ENCODE measurements at places on chromosomes 1 and 21.

GRCh38 chr21:35509001-35509704 lies 460.1 kb upstream of the RUNX1 start:
- no peak for DNase-seq

GRCh38 chr21:42448686-42449085 lies 45.0 kb downstream of the UBASH3A start:
- no peak for DNase-seq

DNA sequence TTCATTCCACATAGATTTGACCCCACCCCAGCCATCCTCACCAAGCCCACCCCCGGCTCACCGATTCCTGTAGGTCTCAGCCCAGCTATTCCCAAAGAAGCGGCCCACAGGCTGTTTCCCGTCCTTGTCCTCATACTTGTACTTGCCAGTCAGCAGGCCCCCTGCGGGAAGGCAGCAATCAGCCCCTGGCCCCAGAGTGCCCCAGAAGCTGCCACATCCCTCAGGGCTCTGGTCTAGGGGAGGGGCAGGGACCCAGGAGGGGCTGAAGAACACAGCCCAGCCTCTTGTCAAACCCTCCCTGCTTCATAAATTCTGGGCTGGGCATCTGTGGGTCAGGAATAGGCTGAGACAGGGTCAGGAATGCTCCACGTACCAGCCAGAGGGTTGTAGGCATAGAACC lies 5.0 kb downstream of the AKR7A2 start:
- DNase-seq, result no peak

DNA sequence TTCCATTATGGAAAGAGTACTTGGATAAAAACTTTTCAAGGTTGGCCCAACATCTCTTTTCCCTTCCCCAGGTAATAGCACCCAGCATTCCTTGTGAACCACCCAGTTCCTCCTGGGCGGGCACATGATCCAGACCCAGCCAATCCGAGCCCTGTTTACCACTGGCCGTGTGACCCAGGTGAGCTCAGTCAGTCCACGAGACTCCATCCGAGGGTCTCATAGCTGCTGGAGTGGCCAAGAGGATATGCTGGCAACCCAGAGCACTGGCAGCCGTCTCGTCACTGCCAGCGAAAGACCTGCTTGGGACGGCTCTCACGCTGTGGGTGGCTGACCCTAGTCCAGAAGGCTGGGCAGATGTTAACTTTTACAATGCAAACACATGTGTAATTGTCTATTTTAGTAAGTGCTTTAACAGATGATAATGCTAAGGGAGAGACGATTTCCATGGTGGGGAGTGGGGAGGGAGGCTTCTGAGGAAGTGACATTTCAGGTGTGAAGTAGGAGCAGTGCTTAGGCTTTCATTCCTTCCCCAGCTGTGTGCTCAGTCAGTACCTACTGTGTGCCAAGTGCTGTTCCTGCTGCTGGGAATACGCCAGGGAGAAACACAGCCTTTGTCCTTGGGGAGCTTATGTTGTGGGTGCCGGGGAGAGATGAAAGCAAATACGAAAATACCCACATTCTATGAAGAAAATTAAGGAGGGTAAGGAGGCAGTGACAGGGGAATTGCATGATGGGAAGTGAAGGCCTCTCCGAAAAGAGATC lies 24.5 kb downstream of the PARK7 start:
- DNase-seq, result no peak

DNA sequence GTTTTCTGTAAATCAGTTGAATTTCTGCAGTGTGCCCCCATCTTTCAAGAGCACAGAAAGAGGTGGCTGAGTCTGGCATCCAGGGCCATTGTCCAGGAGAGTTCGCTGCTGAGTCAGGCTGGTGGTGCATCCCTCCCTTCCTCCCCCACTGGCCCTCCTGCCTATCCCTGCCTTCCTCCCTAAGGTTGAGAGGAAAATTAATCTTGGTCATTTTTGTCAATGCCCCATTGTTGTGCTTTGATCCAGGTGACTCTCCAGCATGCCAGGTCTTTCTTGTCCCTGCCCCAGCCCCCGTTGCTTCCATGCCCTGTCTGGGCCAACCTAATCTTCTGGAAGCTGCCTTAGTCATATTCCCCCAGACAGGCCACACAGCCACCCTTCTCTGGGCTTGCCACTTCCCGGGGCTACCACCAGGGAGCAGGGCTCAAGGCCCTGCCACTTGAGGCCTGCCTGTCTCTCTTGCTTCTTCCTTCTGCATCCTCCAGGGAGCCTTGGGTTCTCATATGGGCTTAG lies 26.6 kb downstream of the PROK1 start:
- DNase-seq, result no peak

- no peak for DNase-seq
Measured at GRCh38 chr1:28190996-28191645, 14.6 kb upstream of the PTAFR start.

GRCh38 chr1:39852876-39853275 lies 30.4 kb downstream of the TRIT1 start:
- no peak for DNase-seq

GRCh38 chr1:167106119-167106461 lies 12.2 kb downstream of the STYXL2 start:
- DNase-seq, result no peak

- DNase-seq, result no peak
Measured at GRCh38 chr1:64050601-64051000, 152.8 kb upstream of the UBE2U start.

- DNase-seq, result no peak
Measured at GRCh38 chr21:31213787-31214186, 130.3 kb downstream of the TIAM1 start.

DNA sequence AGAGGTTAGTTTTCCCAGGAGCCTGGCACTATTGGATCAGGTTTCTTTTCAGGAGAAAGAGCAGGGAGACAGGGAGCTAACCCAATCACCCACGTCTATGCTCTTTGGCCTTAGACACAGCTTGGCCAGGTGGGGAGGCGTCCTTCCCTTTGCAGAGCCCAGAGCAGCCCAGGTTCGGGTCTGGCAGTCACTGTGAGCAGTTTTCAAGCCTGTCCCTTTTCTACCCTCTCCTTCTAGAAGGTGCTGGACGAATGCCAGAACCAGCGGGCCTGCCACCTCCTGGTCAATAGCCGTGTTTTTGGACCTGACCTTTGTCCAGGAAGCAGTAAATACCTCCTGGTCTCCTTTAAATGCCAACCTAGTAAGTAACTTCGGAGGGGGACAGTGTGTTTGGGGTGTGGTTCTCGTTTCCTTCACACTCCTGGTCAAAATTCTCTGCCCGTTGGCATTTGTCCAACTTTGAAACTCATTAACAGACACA lies 44.9 kb downstream of the EVA1C start:
- no peak for DNase-seq

- no peak for DNase-seq
Measured at GRCh38 chr1:24317081-24317480, 2.1 kb upstream of the GRHL3 start.

Data from NCI-H1694 (cell line).